ENCODE measurements at places on chromosomes 2 and 18. TPM values are rescaled to one million over a fixed set of nuclear protein-coding genes. Genes with fewer than 3 reads are reported as not detected.

DNA sequence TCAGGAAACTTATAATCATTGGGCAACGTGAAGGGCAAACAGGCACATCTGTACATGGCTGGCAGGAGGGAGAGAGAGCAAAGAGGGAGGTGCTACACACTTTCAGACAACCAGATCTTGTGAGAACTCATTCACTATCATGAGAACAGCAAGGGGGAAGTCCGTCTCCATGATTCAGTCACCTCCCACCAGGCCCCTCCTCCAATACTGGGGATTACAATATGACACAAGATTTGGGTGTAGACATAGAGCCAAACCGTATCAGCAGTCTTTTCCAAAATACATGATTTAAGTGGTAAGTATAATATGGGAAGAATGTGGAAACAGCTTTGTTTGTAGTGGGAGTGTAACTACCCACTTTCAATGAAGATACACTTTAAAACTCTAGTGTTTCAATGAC, 65.0 kb downstream of the EPB41L5 start:
- DNase-seq, result no peak

GRCh38 chr2:237700512-237701032, 73.2 kb downstream of the LRRFIP1 start:
- peak; percentile 85 for DNase-seq

DNA sequence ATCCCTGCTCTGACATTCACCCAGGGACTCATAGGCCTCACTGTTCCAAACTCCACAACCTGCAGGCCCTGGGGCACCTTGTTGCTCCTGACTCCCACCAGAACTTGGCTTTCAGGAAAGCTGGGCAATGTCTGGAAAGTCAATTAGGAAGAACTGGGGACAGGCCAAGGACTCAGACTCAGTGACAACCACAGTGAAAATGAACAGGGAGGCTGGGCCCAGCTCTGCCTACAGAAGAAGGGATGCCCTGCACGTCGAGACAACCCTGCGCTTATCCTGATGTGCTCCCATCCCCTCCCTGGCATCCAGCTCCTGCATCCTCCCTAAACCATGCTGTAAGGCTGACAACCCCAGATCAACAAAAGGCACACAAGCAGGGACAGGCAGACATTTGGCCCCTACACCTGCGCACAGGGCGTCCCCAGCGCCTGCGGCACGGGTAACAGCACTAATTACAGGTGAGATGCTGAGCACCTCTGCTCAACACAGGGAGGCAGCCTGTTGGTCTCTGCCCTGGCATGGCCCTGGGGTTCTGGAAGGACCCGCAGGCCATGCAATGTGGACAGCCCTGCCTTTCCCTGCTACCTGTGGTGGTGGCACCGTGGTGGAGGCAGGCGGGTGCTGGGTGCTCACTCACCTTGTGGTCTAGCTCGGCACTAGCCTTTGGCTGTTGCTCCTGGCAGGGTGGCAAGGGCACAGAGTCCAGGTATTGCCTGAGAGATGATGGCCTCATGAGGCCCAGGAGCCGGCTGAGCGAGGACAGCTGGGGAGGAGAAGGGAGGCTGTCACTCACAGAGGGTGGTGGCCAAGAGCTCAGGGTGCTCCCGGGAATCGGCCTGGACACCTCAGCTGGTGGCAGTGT, 23.6 kb upstream of the SEMA4C start:
- no peak for DNase-seq

Gene TSHZ1
- 6.1 TPM for polyA plus RNA-seq

Gene PPM1B
- 25.9 TPM for polyA plus RNA-seq

GRCh38 chr2:76160670-76161069, 450.0 kb upstream of the GCFC2 start:
- no peak for DNase-seq

GRCh38 chr2:44778671-44779476, 162.6 kb upstream of the SIX3 start:
- DNase-seq, result peak; percentile 76

DNA sequence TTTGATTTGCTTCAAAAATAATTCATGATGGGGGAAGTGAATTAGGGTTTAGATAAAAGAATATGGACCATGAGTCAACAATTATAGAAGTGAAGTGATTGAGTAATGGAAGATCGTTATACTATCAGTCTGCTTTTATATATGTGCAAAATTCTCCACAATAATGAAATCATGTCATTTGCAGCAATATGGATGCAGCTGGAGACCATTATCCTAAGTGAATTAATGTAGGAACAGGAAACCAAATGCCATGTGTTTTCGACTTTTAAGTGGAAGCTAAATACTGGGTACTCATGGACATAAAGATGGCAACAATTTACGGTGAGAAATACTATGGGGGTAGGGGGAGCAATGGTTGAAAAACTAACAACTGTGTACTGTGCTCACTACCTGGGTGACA, 144.7 kb upstream of the SRD5A2 start:
- DNase-seq, result no peak

DNA sequence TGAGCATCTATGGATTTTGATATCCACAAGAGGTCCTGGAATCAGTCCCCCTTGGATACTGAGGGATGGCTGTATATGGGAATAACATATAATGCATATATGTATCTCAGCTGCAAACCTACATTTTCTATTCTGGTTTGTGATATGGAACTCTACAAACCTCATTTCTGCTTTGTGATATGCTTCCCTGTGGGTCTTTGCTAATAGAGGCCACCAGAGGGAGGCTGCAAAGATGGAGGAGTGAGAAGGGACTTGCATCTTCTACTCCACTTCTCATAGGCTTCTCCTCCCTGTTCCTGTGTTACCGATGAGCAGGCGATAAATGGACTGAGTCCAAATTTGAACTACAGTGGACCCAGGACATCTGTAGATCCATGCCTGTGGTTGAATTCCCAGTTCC, 37.8 kb downstream of the ARID5A start:
- no peak for DNase-seq

Gene TCF23
- 0.93 TPM for polyA plus RNA-seq

GRCh38 chr2:183027443-183027842, 10.8 kb downstream of the NCKAP1 start:
- no peak for DNase-seq

Gene CRYBA2
- polyA plus RNA-seq, result not detected

All from spleen (tissue), 13 donors.